PC-9 (cell line): ENCODE measurements at places on chromosomes 2 and 18. TPM values are rescaled to one million over a fixed set of nuclear protein-coding genes. Genes with fewer than 3 reads are reported as not detected.

GRCh38 chr2:14779252-14779651 lies 146.7 kb downstream of the LRATD1 start:
- no peak overlapping the region for H3K27ac ChIP-seq
- no peaks in the 10 kb centered on the region for H3K27me3 ChIP-seq
- peaks cover 57% of the 10 kb centered on the region for H3K4me1 ChIP-seq
- no peak overlapping the region for H3K4me3 ChIP-seq
- DNase-seq = no peak

DNA sequence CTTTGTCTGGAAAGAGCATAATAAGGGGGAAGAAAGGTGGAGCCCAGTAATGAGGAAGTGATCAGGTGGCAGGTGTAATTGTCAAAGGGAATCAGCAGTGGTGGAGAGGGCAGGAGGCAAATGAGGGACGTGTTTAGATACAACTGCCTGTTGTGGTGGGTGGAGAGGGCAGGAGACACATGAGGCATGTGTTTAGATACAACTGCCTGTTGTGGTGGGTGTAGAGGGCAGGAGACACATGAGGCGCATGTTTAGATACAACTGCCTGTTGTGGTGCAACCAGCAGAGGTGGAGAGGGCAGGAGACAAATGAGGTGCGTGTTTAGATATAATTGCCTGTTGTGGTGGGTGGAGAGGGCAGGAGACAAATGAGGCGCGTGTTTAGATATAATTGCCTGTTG lies 173.1 kb downstream of the ANKRD30B start:
- H3K4me3 ChIP-seq = no peak overlapping the region
- no peak for DNase-seq
- H3K4me1 ChIP-seq = no peaks in the 10 kb centered on the region
- no peaks in the 10 kb centered on the region for H3K36me3 ChIP-seq

The SDC1 gene
- 114 and 128 TPM in 2 replicates for total RNA-seq

GRCh38 chr2:86298411-86299390 lies 38.7 kb downstream of the REEP1 start:
- peak; percentile 38 for DNase-seq
- peaks cover 52% of the 10 kb centered on the region for H3K27me3 ChIP-seq
- H3K4me1 ChIP-seq = no peaks in the 10 kb centered on the region
- H3K27ac ChIP-seq = no peak overlapping the region
- no peak overlapping the region for H3K4me3 ChIP-seq

- no peaks in the 10 kb centered on the region for H3K4me1 ChIP-seq
- no peaks in the 10 kb centered on the region for H3K36me3 ChIP-seq
- H3K4me3 ChIP-seq = no peak overlapping the region
- DNase-seq = no peak
- peaks cover 5% of the 10 kb centered on the region; the same call in 1 of the 2 replicates for H3K27me3 ChIP-seq
- no peak overlapping the region for H3K27ac ChIP-seq
These were observed 182.4 kb downstream of the CELF4 start for GRCh38 chr18:37383036-37383785.

GRCh38 chr2:165567273-165567672 lies 97.8 kb downstream of the CSRNP3 start:
- no peak for DNase-seq
- no peak overlapping the region for H3K27ac ChIP-seq
- no peaks in the 10 kb centered on the region for H3K27me3 ChIP-seq
- H3K4me1 ChIP-seq = no peaks in the 10 kb centered on the region
- no peaks in the 10 kb centered on the region for H3K36me3 ChIP-seq
- no peak overlapping the region for H3K4me3 ChIP-seq
